ENCODE measurements at places on chromosomes 5 and 9.

- no peak for DNase-seq
Observed at GRCh38 chr9:74681906-74682305, 184.8 kb downstream of the RORB start.

GRCh38 chr9:37963936-37964739, 60.2 kb upstream of the SLC25A51 start:
- no peak for DNase-seq

- DNase-seq = no peak
Observed at GRCh38 chr9:121455527-121456239, 44.0 kb downstream of the GGTA1 start.

DNA sequence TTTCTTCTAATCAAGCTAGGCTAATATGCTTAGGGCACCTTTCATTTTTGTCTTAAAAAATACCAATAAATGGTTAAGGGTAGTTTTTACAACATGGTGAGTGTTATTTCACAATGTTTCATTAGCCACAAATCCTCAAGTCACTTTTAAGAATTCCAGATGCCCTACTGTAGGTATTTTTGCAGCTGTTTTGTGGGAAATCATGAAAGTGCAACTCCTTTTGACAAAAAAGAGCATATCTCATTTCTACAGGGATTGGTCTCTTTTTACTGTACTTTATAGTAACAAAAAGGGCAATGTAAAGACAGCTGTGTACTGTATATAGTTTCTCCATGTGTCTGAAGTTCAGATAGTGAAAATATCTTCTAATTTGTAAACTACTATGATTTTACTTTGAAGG, 28.3 kb upstream of the GAS1 start:
- DNase-seq = no peak

GRCh38 chr9:105143136-105143430, 101.4 kb upstream of the SLC44A1 start:
- DNase-seq = no peak

- DNase-seq = no peak
Observed at GRCh38 chr5:6772886-6773285, 59.7 kb downstream of the TENT4A start.

- DNase-seq = no peak
Observed at GRCh38 chr9:81499021-81499454, 190.3 kb downstream of the TLE1 start.

- no peak for DNase-seq
Observed at GRCh38 chr5:62824936-62825335, 246.3 kb downstream of the LRRC70 start.

DNA sequence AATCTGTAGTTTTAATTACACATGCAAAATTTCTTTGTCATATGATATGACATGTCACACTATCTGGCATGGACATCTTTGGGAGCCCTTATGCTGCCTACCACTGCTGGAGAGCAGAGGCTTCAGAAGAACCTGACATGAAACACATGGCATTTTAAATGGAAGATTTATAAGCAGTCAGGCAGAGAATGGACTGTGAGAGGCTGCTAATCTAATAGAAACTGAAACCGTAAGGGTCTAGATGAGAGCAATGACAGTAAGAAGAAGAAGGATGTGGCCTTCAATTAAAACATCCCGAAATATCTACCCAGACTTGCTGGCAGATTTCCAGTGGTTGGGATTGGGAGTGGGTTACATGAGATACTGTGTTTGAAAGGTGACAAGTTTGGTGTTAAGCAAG, 149.8 kb downstream of the MACIR start:
- no peak for DNase-seq

All from CD4-positive, alpha-beta T cell treated with Interleukin-12 subunit alpha and Interleukin-12 subunit beta, for 1 hour (primary cell).